Stimulated activated CD4-positive, alpha-beta T cell treated with anti-CD3 and anti-CD28 coated beads, Interleukin-4, amount 100 ng/mL, for 24 hours (primary cell): ENCODE measurements at places on chromosomes 16 and 17.
A peak's percentile ranks its signal among the peaks of the same experiment; 100 is the strongest.

DNA sequence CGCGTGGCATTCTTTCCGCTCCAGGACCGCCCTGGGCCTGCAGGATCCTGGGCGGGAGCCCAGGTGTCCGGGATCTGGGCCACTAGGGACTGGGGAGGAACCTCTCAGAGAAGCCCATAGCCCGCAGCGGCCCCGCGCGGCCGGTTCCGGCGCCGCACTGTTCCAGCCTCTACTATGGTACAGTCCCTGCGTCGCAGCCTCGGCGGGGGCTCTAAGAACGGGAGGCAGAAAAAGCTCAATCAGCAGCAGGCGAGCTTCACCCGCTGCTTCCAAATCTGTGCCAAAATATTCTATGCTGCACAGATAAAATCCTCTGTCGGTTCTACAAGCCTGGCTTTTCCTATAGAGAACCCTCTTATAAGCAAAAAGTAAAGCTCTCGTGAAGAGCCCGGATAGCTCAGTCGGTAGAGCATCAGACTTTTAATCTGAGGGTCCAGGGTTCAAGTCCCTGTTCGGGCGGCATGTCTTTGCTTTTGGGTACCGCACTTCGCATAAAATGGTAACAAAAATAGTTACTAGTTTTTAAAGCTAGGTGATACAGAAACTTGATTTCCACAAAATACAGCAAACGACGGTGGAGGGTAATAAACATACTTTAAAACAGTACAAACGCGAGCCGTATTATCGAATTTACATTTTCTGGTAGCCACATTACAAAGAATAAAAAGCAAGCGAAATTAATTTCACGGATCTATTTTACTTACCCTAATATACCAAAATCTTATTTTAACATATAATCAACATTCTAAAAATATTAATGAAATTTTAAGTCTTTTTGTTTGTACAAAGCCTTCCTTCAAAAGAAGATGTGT is 661 bp upstream of the ALOXE3 start:
- peak; percentile 88 for DNase-seq

DNA sequence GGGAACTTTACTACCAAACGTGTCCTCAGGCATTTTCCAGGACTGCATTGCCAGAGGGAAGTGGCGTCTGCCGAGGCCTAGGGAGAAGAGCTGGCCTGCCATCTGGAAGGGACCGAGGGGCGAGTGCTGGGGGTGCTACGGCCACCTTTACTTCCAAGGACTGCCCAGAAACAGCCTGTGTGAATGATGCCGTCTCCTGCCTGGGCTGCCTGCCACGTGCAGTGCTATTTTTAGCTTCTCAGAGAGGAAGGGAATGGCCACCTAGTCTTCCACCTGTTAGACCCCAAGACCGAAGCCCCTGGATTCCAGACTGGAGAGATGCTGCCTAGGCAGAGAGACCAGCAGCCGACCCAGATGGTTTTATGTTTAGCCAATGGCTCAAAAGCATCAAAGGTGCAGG is 57.2 kb downstream of the VAC14 start:
- DNase-seq = no peak

GRCh38 chr16:31501226-31501965 is 6.8 kb downstream of the RUSF1 start:
- DNase-seq = no peak

DNA sequence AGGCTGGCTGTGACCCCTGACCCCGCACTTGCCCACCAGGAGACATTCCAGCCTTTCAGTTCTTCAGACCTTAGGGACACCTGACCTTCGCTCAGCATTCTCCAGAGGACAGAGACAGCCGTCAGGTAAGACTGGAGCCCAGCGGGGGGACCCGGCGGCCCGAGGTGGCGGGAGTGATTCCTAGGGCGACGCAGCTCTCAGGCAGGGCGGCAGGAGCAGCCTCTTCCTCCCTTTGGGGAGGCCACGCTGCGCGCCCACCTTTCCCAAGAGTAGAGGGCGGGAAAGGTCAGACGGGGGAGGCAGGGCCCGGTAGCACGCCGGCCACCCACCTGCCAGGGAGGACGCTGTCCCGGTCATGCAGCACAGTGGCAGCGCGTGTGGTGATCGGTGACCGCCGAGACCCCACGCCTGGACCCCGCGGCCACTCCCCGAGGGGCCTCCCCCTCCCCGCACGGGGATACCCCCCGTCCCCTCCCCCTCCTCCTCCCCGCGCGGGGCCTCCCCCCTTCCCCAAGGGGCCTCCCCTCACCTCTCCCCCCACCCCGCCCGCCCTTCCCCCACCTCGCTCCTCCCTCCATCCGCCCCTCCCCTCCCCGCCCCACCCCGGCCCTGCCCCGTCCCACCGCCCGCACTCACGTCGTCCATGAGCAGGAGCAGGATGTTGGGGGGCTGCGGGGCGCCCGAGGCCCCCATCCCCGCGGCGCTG is 472 bp downstream of the GALNS start:
- DNase-seq = no peak

GRCh38 chr16:3020604-3021448 is 658 bp downstream of the TNFRSF12A start:
- peak; percentile 52 for DNase-seq

DNA sequence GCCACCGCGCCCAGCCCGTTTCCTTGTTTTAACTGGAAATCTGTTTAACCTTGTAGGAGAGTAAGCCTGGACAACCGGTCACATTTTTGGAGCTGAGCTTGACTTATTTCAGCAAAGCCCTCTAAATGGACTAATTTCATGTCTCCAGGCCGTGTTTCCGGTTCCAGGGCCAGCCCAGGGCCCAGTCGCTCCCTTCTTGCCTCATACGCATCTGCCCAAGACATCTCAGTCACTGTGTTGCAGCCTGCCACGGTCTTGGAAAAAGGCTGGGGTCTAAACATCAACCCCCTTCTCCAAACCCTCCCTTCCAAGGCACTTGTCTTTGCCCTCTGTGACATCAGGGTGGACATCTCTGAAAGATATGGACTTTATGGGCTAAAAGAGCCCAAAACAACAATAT is 18.9 kb downstream of the PLEKHG4 start:
- DNase-seq = no peak

DNA sequence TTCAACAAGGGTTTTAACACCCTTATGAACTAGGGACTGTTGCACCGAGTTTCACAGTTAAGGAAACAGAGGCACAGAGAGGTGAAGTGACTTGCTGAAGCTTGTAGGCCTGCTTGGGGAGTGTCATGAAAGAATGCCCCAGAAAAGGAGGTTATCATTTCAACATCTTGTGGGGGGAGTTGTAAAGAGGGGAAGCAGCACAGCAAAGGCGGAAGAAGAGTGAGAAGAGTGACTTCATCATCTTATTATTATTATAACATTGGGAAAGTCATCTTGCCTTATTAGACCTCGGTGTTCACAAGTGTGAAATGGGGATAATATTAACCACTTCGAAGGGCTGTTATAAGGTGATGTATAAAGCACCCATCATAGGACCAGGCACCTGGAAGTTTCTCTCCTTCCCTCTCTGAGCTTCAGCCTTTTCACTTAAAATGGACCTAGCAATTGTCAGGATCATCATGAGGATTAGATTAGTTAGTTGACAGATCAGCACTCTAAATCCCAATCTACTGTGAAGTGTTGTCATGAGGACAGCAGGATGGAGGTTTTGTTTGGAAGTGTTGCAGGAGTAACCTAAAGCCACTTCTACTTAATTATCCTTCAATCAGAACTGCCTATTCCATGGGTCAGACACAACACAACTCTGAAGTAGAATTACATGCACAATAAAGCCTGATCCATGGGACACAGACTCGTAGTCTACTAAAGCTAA is 2.3 kb downstream of the CCL4 start:
- DNase-seq = no peak

- DNase-seq = no peak
Measured at GRCh38 chr17:37762666-37763065, 17.8 kb upstream of the HNF1B start.

- no peak for DNase-seq
Measured at GRCh38 chr16:67429053-67429798, 1.7 kb upstream of the HSD11B2 start.

DNA sequence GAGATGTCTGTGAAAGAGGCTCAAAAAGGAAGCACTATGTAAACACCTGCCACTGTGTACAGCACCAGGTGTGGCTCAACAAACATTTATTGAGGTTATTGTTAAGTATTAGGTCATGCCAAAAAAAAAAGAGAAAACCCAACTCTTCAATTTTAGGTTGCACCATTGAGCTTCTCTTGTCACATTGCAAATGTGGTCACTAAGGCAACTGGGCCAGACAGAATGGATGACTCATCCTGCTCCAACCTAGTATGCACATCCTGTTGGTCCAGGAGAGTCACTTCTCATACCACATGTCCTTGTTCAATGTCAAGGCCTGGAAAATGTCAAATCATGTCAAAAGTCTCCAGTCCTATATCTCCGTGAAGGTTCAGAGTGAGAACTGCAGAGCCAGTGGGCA is 25.0 kb downstream of the HOXB1 start:
- peak; percentile 46 for DNase-seq

GRCh38 chr16:60755907-60756306 is 1280.3 kb downstream of the CDH8 start:
- no peak for DNase-seq

- no peak for DNase-seq
Measured at GRCh38 chr17:57561072-57561861, 183.8 kb downstream of the CCDC182 start.

DNA sequence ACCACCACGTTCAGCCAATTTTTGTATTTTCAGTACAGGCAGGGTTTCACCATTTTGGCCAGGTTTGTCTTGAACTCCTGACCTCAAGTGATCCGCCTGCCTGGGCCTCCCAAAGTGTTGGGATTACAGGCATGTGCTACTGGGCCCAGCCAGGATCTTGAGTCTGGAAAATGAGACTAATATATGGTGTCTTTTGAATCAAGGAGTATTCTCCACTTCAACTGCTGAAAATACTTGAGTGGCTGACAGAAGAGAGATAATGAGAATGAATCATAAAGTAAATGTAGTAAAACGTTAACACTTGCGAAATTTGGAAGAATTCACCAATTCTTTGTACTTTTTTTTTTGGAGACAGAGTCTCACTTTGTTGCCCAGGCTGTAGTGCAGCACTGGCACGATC is 16.6 kb downstream of the SMYD4 start:
- no peak for DNase-seq

DNA sequence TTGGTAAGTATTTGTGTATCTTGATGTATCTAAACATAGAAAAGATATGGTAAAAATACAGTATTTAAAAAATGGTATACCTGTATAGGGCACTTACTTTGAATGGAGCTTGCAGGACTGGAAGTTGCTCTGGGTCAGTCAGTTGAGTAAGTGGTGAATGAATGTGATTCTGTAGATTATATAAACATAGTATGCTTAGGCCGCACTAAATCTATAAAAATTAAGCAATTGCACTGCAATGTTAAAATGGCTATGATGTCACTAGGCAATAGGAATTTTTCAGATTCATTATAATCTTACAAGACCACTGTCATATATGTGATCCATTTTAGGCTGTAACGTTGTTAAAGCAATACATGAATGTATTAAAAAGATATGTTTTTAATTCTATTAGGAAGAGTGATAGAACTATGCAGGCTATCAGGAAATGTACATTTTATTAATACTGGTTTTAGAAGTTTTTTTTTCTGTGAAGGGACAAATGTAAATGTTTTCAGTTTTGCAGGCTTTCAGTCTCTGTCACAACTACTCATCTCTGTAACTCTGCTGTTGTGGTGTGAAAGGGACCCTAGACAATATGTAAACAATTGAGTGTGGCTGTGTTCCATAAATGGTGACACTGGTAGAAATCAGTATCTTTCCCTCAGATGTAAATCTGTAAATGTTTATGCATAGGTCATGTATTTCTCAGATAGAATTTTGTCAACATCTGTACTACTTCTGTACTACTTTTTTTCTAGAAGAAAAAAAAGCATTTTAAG is 10.5 kb downstream of the CBFB start:
- no peak for DNase-seq

DNA sequence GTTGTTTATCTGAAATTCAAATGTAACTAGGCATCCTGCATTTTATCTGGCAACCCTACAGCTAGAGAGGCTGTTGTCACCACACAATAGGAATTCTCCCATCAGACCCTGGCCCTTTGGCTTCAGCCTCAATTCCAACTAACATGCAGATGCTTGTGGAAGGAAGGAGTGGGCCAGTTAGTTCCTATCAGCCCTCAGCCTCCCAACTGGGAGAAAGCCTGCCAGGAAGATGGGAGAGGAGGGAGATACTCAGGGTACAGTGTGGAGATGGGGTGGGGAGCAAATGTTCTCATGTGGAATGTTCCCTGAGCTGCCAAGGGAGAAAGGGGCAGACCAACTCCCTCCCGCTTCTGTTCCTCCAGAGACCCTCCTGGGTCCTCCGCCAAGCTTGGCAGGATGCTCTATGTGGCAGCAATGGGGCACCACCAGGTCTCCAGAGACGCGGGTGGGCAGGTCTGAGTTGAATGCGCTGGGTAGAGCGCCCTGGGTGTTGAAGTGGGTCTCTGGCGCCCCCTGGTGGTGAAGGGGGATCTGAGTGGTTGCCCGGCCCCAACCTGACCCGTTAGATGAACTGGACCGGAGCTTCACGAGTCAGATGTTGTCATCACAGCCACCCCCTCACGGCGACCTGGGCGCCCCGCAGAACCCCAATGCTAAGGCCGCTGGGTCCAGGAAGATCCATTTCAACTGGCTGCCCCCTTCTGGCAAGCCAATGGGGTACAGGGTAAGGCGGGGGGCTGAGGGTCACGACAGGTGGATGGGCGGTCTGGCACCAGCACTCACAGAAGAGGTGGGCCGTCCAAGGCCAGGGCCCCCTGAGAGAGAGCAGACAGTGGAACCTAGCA is 15.2 kb downstream of the GALK1 start:
- DNase-seq = peak; percentile 91

- no peak for DNase-seq
Measured at GRCh38 chr16:49462989-49463371, 89.4 kb downstream of the C16orf78 start.

GRCh38 chr17:38558728-38559050 is 47.1 kb downstream of the SRCIN1 start:
- DNase-seq = no peak

DNA sequence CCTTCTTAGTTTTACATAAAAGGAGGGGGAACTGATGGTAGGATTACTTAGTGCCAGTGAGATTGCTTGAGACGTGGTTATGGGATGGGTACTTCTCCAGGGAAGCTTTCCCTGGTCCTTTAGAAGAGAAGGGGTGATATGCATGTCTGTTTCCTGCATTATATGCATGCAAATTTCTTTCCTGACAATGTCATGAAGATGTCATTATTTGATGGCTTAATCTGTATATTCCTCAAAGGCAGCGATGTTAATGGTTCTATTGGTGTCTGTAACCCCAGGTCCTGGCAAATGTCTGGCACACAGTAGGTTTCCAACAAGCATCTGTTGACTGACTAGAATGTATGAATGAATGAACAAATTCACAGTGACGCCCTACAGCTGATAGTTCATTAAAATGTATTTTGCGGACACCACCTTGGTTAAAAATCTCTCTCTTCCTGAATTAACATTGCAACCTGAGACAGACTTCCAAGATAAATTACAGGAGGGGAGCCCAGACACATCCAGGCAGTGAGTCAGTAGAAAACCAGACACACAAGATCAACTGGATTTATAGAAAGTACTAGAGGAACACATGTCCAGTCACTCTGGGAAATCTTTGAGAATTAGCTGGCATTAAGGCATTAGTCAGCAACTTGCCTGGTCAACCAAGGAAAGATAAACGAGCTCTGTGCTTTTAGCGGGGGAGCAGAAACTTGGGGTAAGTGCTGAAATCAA is 293.4 kb downstream of the XYLT1 start:
- DNase-seq = no peak
